ENCODE measurements at places on chromosomes 2 and 18.
A peak's percentile ranks its signal among the peaks of the same experiment; 100 is the strongest.

GRCh38 chr18:31610286-31611205 lies 18.9 kb downstream of the TTR start:
- DNase-seq = no peak

DNA sequence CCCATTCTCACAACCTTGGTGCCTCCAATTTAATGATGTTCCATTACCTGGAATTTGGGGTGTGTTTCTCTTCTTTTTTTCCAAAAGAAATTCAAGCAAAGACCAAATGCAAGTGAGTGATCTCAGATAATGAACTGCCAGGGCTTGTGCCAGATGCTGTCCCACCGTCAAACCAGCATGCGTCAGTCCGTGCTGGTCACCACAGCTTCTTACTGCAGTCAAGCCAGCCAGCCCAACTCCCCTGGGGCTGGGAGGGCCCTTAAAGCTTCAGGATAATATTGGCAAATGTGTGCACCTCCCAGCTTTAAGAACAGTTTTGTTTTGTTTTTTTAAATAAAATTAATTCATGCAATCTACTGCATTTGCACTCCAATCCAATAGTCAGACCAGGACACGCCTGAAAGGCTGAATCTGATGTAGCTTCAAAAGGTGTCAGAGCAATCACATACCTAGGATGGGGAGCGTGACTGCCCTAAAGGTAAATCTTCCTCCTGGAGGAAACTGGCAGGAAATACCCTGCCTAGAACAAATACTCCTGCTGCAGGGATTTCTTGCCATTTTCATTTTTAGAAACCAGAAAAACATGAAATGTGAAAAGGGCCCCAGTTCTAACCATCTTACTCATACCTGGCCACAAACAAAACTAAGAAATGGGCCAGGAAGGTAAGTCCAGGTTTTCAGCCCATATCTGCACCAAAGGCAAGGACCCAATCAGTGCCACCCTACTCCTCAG lies 26.8 kb upstream of the SP3 start:
- no peak for DNase-seq

DNA sequence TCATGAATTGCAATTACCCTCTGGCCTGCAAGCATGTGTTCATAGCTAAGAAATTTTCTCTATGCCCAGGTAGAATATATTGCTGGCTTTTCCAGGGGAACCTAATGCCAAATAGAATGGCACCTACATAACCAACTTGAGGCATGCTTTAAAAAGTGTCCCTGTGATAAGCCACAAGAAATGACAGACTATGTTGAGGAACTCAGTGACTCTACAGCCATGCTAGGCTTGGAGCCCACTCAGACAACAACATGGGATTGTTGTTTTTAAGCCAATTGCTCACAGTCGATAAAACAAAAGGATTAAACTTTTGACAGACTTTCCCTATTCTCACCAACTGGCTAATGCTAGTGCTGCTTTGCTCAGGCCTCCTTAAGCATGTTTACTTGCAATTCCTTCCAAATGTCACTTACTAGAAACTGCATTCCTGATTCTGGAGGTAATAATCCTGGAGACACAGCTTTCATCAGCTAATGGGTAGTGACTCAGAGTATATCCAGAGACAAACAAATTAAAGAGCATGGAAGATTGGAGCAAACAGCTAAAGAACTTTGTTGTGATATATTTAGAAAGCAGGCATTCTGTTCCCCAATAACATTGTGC lies 249.0 kb downstream of the SLC8A1 start:
- no peak for DNase-seq

GRCh38 chr2:201966691-201967438 lies 66.8 kb upstream of the FZD7 start:
- no peak for DNase-seq

GRCh38 chr2:224479826-224480225 lies 77.9 kb upstream of the FAM124B start:
- no peak for DNase-seq

DNA sequence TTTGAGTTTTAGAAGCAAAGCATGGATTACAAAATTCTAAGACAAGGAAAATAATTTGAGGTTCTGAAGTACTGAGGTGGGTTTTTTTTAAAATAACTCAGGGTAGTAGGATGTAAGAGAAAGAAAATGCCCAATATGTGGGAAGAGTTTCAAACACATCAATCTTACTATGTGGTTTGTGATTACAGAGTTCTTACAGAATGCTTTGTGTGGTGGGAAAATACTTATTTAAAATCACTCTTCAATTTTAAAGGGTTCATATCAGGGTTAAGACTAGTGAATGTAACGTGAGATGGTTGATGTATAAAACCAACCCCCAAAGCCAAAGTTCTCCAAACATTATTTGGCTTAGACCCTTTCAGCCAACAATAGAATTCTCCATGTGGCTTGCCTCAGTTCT lies 173.5 kb downstream of the UBE2E3 start:
- DNase-seq = no peak

- no peak for DNase-seq
Measured at GRCh38 chr18:75216212-75216910, 5.8 kb downstream of the TSHZ1 start.

GRCh38 chr2:189865826-189866225 lies 81.6 kb downstream of the PMS1 start:
- DNase-seq = no peak

- no peak for DNase-seq
Measured at GRCh38 chr2:46311651-46312223, 14.5 kb downstream of the EPAS1 start.

DNA sequence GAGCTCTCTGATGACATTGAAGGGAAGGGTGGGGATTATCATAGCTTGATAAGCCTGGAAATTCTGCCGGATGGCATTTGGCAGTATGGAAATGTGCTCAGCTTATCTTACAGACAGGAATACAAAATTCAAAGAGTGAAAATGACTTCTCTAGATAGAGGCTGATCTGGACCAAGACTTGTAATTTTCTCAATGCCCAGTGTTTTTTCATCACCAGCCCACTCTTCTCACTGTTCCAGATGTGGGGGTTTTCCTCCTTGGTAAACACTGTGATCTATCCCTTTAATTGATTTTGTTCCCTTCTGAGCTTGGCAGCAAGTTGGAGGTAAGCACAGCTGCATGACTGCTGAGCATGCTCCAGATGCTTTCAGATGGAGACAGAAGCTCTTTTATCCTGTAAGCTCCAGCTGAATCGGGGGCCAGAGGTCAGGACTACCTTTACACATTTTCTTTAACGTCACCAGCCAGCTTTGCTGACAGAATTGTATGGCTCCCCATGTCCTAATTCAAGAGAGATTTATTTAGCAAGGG lies 287.4 kb upstream of the TCF4 start:
- peak; percentile 58 for DNase-seq

- peak; percentile 3 for DNase-seq
Measured at GRCh38 chr2:240619506-240620148, 5.7 kb upstream of the GPR35 start.

DNA sequence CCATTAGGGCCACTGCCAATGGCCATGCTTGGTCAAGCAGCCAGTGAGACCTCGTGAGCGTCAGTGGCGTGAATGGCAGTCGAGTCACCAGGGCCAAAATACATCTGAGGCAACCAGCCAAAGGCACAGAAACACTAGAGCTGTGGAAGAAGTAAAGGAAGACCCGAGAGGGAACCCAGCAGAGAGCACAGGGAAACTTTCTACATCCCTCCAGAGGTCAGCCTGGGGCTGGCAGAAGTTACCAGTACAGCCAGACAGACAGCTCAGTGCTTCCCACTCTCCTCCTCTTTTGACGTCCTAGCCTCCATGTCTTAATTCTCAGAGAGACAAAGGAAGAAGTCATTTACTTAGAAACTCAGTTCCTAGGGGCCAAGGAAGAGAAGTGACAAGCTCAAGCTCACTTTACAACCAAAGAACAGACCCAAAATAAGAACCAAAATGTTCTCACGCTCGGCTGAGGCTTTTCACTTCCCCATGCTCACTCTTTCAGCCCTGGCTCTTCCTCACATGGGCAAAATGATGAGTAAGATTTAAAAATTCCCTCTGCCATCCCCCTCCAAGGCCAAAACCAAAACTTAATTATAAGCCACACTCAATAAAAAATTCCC lies 8.7 kb downstream of the CYRIA start:
- no peak for DNase-seq

DNA sequence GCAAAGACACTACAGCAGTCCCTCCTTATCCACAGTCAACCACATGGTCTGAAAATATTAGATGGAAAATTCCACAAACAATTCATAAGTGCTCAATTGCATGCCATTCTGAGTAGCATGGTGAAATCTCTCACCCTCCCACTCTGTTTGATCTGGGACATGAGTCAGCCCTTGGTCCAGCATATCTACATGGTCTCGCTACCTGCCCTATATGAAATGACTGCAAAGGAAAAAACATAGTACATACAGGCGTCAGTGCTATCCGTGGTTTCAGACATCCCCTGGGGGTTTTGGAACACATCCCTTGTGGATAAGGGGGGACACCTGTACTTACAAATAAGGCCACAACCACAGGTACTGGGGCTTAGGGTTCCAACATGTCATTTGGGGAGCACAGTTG lies 73.7 kb downstream of the CABLES1 start:
- DNase-seq = no peak

- no peak for DNase-seq
Measured at GRCh38 chr2:3483227-3483985, 35.9 kb downstream of the ADI1 start.

DNA sequence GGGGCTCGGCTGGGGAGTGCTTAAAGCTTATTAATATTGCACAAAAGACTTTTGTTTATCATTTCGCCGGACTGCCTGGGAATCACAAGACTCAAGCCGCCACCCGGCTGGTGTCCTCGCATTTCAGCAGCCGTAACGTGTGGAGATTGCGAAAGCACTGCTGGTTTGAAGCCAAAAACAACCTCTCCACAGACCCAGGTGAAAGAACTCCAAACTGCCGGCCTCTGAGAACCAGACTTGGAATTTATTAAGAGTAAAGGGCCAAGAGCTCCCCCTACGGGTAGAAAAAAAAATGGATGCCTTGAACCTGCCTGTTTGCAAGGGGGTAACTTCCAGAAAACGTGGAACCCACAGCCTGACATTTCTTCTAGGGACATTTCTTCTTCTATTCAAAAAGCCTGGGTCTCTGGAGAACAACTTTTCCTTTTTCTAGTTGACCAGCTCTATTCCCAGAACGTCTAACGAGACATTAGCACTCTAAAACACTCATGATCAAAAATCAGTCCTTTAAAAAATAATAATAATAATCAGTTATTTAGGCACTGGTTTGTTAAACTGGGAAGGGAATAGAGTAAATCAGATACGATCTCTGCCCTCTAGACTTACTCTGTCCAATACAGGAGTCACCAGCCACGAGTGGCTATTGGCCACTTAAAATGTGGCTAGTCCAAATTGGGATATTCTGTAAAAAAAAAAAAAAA lies 216.3 kb downstream of the C1D start:
- peak; percentile 30 for DNase-seq

GRCh38 chr2:16750175-16750924 lies 84.7 kb upstream of the CYRIA start:
- DNase-seq = no peak

- DNase-seq = no peak
Measured at GRCh38 chr2:6554466-6554865, 311.2 kb downstream of the CMPK2 start.

- no peak for DNase-seq
Measured at GRCh38 chr2:216855605-216856004, 4.3 kb downstream of the TNP1 start.

GRCh38 chr2:98748292-98749065 lies 17.5 kb upstream of the MGAT4A start:
- DNase-seq = no peak

GRCh38 chr2:36680012-36680411 lies 16.5 kb upstream of the VIT start:
- DNase-seq = no peak

DNA sequence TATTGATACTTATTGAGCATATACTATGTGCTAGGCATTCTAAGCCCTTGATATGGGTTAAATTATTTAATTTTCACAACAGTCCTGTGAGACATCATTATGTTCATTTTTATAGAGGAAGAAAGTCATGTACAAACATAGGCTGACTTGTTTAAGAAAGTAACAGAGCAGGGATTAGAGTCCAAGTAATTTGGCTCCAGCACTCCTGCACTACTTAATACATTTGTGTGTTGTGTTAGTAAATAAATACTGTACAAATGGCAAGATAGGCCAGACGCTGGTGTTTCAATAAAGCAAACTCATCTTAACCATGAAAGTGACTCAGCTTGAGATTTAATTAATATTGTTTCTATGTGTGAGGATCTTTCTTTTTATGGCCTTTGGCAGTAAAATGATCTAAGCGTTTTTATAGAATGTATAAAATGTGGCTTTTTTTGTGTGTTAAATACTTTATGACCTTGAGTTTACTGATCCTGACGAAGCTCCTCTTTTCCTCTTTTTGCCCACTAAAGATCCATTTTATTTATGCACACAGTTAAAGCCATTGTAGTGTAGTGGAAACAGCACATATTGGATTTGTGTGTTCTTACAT lies 21.3 kb downstream of the NBEAL1 start:
- DNase-seq = no peak

- no peak for DNase-seq
Measured at GRCh38 chr2:35503311-35503710, 852.3 kb upstream of the CRIM1 start.

DNA sequence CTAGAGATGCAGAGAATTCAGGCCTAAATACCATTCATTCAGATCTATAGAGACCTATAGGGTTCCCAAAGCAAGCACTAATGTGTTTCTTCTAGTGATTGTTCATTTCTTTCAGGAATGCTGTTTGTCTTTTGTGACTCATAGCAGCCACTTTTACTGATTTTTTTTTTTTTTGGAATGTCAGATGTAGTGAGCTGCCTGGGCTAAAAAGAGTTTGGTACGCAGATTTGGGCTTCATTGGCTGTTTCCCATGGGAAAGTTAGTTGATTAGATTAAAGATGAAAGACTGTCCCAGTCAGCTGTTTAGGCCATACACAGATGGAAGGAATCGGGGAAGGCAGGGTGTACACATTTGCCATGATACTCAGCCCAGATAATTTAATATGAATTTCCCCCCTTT lies 87.6 kb downstream of the CDC42EP3 start:
- DNase-seq = no peak

DNA sequence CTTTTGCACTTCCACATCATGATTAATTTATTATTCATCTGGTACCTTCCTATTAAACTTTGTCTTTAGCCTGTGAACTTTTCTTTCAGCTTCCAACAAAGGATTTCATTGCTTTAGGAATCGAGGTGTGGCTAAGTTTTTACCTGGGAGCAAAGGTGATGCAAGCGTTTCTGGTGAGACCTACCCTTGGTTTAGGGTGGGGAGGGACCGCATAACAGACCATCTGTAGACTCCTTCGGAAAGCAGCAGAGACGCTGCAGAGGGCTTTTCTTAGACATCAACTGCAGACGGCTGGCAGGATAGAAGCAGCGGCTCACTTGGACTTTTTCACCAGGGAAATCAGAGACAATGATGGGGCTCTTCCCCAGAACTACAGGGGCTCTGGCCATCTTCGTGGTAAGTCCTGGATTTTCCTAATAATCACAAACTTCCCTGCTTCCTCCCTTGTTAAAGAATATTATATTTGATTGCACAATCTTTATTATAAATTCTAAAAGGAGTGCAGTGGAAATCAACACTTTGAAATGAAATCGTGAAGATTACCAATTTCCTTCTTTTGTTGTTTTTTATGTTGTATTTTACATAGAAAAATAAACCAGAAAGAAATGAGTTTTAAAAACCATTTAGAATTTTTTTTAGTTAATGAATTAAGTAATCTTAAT lies at the start of gene DSG3:
DSG3 (plus strand) TSS at position 212 of the 662 bp plus-strand sequence; CDS start at position 349, 137 bp downstream.
- no peak for DNase-seq

GRCh38 chr2:129847043-129847442 lies 132.4 kb upstream of the RAB6C start:
- no peak for DNase-seq

Data from dorsolateral prefrontal cortex (tissue), 122 donors.